NCI-H187 treated with DMSO at 0.1 percent for 48 hours (cell line): ENCODE measurements at places on chromosomes 1 and 21.

DNA sequence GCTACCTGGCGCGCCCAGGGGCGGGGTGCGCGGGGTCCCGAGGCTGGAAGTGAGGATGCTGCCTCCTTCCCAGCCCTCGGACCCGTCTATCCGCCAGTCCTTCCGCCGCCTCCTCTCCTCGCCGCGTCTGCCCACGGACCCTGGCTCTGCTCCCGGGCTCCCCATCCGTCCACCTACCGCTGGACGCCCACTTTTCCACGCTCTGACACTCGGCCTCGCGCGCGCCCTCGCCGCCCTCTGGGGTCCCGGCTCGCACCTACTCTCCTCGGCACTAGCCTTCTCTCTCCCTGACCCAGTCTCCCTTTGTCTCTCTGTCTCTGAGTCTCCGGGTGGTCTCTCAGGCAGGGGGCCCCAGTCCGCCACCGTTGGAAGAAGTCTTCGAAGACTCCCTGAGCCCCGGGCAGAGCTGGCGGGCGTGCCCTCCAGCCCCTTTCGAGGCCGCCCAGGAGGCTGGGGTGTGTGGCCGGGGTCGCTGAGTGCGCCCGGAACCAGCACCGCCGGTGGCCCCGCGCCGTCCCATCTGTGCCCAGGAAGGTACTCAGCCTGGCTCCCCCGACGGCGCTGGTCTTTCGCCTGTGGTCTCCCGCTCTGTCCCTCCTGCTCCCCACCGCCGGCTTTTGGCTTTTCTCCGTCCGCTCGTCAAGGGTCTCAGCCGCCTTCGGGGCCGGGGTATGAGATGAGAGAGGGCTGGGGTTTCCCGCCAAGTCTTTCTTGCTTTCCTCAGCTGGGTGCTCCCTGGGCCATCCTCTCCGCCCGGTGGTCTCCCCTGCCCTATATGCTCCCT lies 610 bp downstream of the DRAXIN start:
- DNase-seq = no peak

- no peak for DNase-seq
These were observed 24.3 kb downstream of the CA6 start for GRCh38 chr1:8969937-8970336.

DNA sequence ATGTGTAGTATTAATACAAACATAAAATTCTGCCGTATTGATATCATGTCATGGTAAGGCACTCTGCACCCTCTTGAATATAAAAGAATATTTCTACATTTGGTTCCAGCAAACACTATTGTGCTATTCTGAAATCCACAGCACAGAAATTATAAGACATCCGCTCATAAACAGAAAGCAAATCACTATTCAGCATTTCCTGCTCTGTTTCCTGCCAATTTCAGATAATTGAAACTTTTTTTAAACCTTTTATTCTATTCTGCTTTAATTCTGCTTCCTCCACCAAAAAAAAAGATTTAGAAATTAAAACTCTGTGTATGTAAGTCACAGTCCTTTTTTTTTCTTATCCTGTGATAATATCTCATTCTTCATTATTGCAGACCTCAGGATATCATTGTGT lies 39.6 kb upstream of the PLEKHO1 start:
- no peak for DNase-seq

GRCh38 chr1:52216907-52217458 lies 75.1 kb downstream of the ZFYVE9 start:
- no peak for DNase-seq

- DNase-seq = no peak
These were observed 1600.0 kb downstream of the BRINP3 start for GRCh38 chr1:188877668-188878067.

GRCh38 chr1:7408771-7409150 lies 362.3 kb upstream of the VAMP3 start:
- no peak for DNase-seq

DNA sequence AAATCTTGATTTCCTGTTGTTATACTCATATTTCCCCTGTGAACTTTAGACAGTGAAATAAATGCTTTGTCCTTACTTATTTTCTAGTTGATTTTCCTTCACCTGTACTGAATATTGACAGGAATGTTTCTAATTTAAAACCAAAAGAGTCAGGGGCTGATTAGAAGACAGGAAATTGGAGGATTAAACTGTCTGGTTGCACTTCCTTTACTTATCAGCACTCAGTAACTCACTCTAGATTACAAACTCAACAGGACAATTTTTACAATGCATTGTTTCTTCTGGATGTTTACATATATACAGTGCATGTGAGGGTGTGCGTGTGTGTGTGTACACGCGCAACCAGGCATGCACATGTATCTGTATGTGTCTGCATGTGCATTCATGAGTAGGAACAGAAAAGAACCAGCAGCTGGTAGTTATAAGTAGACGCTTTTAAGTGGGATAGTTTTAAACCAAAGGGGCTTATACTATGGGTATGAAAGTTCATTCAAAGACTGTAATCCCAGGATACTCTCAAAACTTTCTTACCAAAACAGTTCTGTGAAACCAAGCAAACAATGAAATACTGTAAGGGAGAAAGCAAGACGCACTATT lies 212.0 kb upstream of the NFIA start:
- no peak for DNase-seq

- no peak for DNase-seq
These were observed 15.8 kb upstream of the CCDC190 start for GRCh38 chr1:162876751-162877150.

DNA sequence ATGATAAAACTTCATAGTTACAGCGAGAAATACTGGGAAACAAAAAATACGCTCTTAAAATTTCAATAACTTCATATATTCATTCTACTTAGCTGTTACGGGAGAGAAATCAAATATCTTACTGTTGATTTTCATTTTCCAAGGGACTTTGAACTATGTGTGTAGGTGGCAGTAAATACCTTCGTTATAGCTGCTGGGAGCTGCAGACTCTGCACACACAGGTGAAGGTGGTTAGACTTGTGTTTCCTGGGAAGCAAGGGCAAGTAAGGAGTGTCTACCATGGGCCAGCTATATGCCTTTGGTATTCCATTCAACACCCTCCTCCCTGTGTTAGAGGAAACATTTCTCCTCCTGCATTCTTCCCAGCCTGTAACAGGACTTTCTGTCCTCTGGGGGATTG lies 51.4 kb upstream of the DIRAS3 start:
- DNase-seq = no peak

DNA sequence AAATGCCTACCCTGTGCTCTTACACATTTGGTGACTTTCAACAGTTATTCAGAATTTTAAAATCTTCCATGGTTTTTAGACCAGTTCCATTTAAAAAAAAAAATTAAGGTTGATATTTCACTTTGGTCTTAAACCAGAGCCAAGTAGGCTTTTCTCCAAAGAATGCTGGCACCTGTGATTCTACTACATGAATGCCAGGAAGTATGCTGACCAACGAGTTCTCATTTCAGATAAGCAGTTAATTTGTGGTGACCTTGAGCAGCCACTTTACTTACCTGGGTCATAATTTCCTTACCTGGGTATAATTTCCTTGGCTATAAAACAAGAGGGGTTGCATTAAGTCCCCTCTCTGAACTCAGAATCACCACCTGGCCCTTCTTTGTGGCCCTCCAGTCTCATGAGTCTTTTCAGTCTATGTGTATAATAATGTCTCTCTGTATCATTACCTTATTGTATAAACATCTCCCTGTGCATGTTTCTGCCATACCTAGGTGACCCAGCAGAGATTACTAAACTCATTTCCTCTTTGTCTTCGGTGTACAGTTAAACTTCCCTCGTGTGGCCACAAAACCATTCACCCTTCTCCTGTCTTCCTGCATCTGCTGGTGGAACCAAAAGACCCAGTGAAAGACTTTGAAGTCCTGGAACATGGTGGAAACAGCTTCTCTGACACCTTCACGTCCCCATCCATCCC lies 139.1 kb upstream of the DPT start:
- DNase-seq = no peak

GRCh38 chr1:115423776-115424175 lies 85.7 kb upstream of the NGF start:
- no peak for DNase-seq

DNA sequence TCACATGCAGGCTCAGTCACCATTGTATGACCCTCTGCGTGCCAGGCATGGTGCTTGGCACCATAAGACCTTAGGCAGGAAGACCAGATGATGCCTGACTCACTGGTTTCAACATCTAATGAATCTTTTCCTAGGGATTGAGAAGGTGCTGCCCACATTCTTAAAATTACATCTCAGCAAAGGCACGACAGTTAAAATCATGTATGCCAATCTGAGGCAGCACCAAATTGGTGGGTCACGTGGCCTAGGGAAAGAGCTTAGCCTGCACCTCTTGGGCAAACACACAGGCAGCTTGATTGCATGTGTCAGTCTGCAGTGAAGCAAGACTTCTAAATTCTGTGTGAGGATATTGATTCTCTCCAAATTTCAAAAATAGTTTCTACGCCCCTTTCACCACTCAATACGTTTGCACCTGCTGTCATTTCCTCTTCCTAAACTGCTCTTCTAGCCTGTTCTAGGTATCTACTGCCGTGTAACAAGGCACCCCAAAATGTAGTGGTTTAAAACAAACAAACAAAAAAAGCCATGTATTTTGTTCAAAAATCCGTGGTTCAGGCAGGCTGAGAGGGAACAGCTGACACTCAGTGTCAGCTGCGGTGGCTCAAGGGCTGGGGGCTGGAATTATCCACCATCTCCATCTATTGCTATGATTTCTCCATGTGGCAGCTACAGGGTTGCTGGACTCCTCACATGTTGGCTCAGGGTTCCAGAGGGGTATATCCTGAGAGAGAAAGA lies 160.2 kb upstream of the FGGY start:
- no peak for DNase-seq

GRCh38 chr1:10328180-10328963 lies 70.5 kb upstream of the PGD start:
- no peak for DNase-seq
